ENCODE measurements at places on chromosomes 6 and 20. TPM values are rescaled to one million over a fixed set of nuclear protein-coding genes. Genes with fewer than 3 reads are reported as not detected.

- no peak for DNase-seq
Measured at GRCh38 chr6:106421496-106421895, 61.0 kb downstream of the CRYBG1 start.

DNA sequence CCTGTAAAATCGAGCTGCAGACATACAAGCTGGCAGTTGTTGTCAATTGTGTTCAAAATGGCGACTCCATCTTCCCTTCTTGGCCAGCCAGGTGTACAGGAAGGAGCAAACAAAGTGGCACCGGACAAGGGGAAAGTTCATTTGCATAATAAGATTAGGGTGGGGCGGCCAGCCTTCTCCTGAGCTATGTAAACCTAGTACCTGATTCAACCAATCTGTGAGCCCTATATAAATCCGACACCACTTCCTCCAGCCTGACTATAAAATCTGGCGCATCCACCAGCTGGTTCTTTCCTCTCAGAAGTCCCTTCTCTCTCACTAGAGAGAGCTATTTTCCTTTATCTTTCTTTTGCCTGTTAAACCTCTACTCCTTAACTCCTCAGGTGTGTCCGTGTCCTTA is 8.1 kb upstream of the HBS1L start:
- DNase-seq, result no peak

The TEAD3 gene
- 27.3 TPM for total RNA-seq

GRCh38 chr6:103367212-103367611 is 1492.5 kb downstream of the HACE1 start:
- no peak for DNase-seq

DNA sequence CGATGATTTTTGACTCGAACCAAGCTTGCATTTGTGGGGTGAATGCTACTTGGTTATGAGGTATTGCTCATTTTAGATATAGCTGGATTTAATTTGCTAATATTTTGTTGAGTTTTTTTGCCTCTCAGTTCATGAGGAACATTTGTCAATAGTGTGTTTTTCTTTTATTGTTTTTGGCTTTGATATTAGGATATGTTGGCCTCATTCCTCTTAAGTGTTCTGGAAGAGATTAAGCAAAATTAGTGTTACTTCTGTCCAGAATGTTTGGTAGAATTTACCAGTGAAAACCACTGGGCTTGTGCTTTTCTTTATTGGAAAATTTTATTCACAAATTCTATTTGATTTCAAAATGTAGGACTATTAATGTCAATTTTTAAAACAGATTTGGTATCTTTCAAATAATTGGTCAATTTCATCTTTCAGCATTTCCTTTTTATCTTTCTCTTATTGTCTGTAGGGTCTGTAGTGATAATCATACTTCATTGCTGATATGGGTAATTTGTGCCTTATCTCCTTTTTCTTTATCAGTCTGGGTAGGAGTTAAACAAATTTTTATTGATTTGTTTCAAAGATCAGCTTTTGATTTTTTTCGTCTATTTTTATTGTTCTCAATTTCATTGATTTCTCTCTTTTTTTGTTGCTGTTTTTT is 14.1 kb downstream of the AIG1 start:
- no peak for DNase-seq

- no peak for DNase-seq
Measured at GRCh38 chr6:82205930-82206392, 41.6 kb downstream of the IBTK start.

DNA sequence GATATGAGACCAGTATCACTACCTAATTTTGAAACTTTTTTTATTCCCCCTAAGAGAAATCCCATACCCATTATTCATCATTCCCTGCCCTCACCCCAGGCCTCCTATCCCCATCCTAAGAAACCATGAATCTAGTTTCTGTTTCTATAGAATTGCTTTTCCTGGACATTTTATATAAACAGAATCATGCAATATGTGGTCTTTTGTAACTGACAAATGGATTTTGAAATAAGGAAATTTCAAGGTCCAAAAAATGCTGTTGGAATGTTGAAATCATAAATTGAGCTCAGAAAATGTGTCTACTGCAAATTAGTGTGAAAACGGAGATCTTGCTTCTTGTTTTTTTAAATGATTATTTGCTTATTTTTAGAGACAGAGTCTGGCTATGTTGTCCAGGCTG is 25.1 kb downstream of the RNF217 start:
- DNase-seq, result no peak

The EMILIN3 gene
- total RNA-seq, result not detected

The DDR1 gene
- total RNA-seq, result 580 TPM

Data from Calu3 (cell line).